ENCODE measurements at places on chromosomes 1 and 21.

- DNase-seq: no peak
These were observed 14.0 kb downstream of the H6PD start for GRCh38 chr1:9248341-9249262.

GRCh38 chr1:227429447-227430359 is 111.4 kb upstream of the CDC42BPA start:
- no peak for DNase-seq

DNA sequence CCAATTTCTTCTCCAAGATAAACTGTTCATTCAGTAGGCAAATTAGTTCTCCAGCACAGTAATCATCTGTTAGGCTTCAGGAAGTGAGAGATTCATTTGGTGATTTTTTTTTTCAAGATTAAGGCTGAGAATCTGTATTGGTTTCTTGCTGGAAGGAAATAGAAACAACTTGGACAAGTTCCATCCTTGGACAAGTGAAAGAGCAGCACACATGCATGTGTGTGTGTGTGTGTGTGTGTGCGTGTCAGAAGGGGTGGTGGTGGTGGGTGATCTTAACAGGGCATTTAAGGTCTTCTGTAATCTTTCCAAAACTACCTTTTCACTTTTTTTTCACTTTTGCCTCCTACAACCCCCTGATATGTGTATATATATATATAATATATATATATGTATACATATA is 15.9 kb upstream of the SUCO start:
- DNase-seq: no peak

- no peak for DNase-seq
These were observed 31.2 kb downstream of the ARID4B start for GRCh38 chr1:235296729-235297128.

DNA sequence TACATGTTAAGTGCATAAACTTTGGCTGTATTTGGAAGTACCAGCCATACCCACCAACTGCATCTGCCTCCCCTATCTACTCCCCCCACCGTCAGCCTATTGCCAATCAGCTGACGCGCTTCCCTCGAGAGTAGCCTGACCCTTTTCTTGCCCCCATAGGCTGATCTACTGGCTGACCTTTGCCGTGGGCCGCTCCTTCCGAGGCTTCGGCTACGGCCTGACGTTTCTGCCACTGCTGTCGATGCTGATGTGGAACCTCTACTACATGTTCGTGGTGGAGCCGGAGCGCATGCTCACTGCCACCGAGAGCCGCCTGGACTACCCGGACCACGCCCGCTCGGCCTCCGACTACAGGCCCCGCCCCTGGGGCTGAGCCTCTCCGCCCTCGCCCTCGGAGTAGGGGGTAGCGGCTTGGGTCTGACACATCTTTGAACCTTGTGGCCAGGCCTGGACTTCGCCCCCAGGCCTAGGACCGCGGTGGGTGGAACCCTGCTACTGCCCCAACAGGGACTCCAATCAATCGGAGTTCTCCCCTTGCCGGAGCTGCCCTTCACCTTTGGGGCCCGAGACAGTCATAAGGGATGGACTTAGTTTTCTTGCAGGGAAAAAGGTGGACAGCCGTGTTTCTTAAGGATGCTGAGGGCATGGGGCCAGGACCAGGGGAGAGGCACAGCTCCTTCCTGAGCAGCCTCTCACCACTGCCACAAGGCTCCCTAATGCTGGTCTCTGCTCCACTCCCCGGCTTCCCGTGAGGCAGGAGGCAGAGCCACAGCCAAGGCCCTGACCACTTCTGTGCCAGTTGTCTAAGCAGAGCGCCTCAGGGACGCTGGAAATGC is 4.0 kb downstream of the GLMP start:
- DNase-seq: no peak

DNA sequence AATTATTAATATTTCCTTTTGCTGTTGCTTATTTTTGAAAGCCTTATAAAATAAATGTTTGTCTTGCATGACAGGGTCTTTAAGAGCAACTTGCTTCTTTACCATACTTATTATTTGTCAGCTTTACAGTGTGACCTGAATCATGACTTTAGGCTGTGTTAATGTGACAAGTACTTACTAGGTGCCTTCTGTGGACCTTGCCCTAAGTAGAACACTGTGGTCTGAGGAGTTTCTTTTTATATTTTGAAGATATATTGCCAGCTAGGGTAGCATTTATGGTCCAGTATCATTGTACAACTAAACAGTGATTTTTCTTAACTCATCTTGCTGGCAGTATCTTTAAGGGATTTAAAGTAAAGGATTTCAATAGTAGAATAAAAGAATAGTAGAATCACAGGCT is 45.4 kb upstream of the LAMC2 start:
- DNase-seq: no peak

GRCh38 chr1:93328809-93329760 is 16.6 kb upstream of the DR1 start:
- no peak for DNase-seq

GRCh38 chr1:156964441-156964840 is 44.0 kb downstream of the LRRC71 start:
- no peak for DNase-seq

- peak; percentile 27 for DNase-seq
These were observed 6.7 kb upstream of the HUNK start for GRCh38 chr21:31866077-31866511.

DNA sequence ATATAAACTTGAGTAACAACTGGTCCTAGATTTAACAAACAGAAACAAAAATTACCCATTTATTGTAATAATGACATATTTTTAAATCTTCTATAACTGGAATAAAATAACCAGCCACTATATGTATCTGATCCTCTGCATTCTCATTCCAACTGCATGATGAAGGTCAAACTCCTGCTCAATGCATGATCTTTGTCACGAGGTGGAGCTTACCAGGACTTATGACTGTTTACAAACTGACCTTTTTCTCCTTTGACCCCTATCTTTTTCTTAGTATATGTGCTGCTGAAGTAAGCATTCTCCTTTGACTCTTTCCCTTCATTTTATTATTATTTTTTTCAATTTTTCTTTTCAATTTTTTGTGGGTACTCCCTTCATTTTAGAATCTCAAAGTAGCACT is 252.2 kb downstream of the PDE4B start:
- DNase-seq: no peak

- no peak for DNase-seq
These were observed 21.6 kb downstream of the RIT1 start for GRCh38 chr1:155889566-155889965.

DNA sequence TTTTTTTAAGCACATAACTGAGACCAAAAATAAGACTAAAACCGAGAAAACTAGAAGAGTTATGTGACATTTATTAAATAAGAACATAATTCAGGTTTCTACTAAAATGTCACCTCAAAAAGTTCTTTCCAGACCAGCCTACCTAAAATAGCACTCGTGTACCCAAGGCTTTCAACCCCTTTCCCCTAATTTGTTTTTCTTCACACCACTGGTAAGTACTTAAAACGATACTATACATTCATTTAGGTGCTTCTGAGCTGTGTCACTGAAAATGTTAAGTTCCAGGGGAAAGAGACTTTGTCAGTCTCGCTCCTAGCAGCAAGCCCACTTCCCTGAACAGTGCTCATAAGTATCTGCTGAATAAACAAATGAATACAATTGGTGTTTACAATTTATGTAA is 6.8 kb downstream of the RRAGC start:
- DNase-seq: no peak

DNA sequence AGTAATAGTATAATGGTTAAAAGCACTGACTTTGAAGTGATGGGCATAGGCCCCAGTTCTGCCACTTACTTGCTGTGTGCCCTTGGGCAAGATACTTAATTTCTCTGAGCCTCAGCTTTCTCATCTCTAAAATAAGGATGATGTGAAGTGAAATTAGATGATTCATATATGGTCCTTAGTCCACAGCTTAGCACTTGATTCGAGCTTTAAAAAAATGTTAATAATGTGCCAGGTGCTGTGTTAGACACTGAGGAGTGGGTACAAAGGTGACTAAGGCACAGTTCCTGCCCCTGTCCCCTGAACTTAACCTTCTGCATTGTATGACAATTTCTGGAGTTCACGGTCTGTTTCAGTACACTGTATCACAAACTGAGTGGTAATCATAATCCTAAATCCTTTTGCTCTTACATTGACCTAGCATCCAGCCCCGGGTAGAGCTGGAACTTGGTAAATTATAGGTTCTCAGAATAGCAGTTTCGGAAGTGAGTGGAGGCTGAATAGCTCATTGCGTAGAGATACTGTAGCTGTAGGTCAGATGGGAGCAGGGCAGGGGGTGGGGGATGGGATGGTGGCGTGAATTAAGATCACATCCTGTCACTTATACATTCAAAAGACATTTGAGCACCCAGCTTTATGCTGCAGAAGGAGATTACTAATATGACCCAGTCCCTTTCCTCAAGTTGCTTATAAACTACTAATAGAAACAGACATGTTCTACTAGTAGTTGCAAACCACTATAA is 1.5 kb downstream of the ZNF691 start:
- no peak for DNase-seq

- peak; percentile 55 for DNase-seq
These were observed 51.8 kb downstream of the EDN2 start for GRCh38 chr1:41432481-41433280.

GRCh38 chr1:66681686-66682085 is 70.6 kb upstream of the DYNLT5 start:
- no peak for DNase-seq

DNA sequence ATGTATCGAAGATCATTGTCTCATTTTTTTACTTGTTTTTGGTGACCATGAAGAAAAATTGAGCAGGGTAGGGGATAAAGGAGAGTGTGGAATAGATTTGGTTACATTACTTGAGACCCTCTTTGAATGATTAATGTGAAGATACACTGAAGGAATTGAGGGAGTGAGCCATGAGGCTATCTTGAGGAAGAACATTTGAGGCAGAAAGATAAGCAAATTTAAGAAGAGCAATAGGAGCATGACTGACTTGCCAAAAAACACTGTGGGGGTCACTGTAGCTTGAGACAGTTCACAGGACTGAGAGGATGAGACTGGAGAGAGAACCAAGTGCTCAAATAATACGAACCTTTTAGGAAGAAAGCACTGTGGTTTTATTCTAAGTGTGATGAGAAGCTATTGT is 43.1 kb upstream of the PTPRC start:
- DNase-seq: no peak

DNA sequence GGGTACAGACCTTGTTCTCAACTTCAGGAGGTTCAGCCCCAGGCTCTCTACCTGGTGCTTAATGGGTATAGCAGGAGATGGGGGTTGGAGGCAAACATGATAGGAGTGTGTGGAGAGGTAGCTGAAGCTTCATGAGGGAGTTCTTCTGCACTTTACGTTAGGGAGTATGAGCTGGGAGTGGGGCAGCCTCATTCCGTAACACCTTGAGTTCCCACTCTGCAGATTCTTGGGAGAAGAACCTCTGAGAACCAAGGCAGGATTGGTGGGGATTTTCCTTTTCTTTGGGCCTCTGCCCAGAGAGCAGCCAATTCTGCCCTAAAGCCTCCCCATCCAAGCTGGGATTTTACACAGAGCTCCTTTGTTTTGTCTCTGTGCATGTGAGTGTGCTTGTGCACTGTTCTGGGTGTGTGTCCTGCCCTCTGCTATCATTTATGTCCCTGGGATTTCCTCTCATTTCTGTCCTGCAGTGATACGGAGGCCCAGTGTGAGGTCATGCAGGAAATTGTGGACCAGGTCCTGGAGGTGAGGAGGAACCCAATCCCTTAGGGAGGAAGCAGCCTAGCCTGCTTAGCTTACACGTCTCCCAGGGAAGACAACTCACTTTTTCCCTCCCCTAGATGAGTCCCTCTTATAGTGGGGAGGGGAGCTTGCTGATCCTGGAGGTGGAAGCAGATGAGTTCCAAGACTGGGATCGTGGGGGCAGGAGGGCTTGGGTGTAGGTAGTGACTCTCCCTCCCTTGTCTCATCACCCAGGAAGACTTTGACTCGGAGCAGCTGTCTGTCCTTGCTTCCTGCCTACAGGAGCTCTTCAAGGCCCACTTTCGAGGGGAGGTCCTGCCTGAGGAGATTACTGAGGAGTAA is 11.6 kb upstream of the SLC27A3 start:
- no peak for DNase-seq

DNA sequence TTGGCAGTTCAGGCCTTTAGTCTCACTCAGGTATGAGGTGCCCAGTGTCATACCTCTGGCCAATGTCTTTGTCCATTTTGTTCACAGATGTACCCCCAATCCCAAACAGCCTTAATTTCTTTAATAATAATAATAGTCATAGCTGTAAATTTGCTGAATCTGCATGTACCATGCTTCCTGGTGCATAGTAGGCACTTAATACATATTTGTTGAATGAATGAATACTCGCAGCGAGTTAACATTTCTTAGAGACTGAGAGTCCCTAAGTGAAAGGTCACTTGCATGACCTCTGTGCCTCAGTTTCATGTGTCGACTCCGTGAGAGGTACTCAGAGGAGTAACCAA is 12.5 kb downstream of the ALPL start:
- DNase-seq: no peak

GRCh38 chr1:221366495-221367110 is 375.3 kb downstream of the DUSP10 start:
- no peak for DNase-seq

DNA sequence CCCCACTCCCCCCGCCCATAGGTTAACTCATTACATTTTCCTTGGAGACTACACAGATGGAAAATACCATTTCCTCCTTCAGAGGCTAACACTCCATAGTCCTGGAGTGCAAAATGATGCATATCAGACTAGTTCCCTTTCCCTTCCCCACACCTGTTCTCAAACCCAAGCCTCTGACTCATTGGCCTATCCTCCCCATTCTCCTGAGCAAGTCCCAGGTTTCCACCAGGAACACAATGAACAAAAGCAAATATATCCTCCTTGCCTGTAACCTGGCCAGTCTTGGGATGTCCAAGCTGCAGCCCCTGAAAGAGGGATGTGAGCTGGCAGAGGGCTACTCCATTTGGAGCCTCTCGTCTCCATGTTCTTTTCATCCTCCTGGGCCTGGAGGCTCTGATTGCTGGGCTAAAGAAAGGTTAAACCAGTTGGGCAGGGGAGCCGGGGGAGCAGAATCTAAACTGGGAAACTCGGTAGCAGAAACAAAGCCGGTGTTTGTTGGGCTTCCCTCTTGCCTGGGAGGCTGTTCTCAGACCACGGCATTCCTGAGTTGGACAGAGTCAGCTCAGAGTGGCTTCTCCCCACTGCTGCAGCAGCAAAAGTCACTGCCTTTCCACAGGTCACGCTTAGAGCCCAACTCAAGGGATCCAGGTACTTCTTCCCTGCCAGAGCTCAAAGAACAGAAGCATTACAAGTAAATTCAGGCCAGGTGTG is 13.9 kb downstream of the SSR2 start:
- no peak for DNase-seq

DNA sequence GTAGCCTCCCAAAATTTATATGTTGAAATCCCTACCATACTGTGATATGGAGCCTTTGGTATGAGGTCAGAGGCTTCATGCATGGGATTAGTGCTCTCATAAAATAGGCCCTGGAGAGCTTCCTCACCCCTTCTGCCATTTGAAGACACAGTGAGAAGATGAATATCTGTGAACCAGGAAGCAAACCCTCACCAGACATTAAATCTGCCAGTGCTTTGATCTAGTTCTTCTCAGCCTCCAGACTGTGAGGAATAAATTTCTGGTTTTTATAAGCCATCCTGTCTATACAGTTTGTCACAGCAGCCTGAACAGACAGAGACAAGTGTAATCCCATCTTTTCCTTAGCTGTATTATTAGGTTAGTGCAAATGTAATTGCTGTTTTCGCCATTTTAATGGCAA is 88.4 kb downstream of the OLFML2B start:
- no peak for DNase-seq
